ENCODE measurements at places on chromosomes 1 and 21.

DNA sequence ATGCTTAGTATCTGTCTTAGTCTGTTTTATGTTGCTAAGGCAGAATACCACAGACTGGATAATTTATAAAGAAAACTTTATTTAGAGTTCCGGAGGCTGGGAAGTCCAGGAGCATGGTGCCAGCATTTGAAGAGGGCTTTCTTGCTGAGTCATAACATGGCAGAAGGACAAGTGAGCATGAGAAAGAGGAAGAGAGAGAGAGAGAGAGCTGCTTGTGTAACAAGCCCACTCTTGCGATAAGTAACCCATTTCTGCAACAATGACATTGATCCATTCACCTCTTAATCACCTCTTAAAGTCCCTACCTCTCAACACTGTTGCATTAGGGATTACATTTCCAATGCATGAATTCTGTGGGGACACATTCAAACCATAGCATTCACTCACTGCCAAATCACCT, 11.7 kb upstream of the MYOCOS start:
- DNase-seq = no peak

DNA sequence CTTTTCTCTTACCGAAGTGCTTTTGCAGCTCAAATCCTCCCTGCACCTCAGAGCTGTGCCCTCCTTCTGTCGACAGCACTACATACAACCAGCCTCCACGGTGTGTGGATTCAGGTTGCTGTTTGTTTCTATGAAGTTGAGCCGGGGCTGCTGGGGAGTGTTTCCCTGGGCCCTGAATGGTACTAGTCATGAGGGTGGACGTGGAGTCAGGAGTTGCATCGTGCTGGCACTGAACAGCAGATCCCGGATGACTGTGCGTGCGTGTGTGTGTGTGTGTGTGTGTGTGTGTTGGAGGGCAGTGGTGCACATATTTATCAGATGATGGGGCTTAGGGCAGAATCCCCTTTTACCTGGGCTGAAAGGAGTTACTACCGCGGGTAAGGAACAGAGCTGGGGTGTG, 47.0 kb downstream of the ACTL8 start:
- no peak for DNase-seq

GRCh38 chr1:159821171-159821867, 5.4 kb upstream of the SLAMF8 start:
- no peak for DNase-seq

DNA sequence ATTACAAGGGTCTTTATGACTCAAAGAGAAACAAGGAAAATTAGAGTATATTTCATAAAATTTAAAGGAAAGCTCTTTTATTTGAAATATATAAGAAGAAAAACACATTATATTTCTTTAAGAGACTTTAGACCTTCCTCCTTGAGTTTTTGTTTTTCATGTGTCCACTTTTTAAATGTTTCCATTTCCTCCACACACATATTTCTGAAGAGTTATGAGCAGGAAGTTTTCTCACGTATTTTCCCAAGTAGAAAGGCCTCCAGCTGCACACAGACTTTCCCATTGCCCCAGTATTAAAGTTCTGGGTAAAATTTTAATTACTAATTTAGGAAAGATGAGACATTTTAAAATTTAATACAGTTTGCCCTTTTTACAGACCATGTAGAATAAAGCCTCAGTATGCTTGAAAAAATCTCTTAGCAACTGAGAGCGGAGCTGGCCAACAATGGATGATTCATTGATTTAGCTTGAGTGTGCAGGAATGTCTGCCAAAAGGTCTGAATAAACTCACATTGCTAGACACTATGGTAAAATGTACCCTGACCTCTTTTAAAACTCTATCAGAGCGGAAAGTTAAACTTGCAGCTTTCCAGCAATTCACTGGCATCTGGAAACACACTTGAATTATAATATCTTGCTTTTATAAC, 57.9 kb downstream of the DDAH1 start:
- DNase-seq = no peak

DNA sequence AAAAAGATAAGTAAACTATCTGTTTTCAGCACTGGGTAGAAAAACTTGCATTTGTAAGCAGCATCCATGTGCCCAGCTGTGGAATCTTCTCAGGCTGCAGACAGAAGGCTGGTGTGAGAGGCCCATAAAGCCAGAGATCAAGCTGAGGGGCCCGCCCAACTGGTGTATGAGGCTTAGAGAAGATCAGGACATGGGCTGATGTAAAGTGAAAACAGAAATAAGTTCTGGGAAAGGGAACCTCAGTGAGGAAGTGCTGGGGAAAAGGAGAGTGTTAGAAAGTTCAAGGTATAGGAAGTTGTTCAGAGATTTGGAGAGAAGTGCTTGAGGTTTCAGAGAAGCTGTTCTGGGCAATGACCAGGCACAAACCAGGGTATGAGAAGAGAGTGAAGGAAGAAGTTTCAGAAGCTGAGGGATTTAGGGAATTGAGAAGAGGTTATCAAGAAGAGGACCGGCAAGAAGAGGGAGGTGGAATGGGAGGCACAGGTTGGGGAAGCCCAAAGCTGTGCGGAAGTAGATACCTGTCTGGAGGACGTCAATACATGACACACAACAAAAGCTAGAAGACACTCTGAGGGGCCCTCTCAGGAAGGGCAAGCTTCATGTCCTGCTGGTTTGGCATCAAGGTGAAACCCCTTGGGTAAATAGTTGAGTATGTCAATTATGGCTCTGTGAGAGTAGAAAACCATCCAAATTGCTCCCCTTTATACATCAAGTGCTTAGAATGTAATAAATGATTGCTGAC, 2.7 kb upstream of the CD5L start:
- DNase-seq = no peak

GRCh38 chr1:106637566-106637965, 418.9 kb upstream of the PRMT6 start:
- no peak for DNase-seq

DNA sequence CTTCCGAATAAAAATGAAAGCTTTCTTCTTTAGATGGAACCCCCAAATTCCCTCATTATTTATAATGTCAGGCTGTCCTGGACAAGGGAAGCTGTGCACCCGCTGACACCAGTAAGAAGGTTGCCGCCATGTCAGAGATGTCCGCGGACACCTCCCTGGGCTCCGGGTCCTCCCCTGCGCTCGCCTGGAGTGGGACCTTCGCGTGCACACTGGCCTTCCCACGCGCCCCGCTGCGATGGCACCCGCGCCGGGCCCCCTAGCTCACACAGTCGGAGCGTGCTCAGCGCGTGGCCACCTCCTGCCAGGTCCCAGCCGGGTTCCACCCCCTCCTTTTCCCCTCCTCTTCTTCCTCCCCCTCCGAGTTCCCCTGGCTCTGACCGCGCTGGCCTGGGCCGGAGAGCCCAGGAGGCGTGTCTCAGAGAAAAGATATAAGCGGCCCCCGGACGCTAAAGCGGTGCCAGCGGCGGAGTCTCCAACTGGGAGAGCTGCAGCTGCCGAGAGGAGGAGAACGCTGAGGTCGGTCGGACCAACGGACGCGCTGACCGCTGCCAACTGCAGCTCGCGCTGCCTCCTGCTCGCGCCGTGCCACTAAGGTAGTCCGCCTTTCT, at the start of gene G0S2:
Gene G0S2, plus strand, starts transcription at position 456 of the 608 bp plus-strand sequence. CDS start 273 bp downstream, outside the sequence.
- DNase-seq = no peak

DNA sequence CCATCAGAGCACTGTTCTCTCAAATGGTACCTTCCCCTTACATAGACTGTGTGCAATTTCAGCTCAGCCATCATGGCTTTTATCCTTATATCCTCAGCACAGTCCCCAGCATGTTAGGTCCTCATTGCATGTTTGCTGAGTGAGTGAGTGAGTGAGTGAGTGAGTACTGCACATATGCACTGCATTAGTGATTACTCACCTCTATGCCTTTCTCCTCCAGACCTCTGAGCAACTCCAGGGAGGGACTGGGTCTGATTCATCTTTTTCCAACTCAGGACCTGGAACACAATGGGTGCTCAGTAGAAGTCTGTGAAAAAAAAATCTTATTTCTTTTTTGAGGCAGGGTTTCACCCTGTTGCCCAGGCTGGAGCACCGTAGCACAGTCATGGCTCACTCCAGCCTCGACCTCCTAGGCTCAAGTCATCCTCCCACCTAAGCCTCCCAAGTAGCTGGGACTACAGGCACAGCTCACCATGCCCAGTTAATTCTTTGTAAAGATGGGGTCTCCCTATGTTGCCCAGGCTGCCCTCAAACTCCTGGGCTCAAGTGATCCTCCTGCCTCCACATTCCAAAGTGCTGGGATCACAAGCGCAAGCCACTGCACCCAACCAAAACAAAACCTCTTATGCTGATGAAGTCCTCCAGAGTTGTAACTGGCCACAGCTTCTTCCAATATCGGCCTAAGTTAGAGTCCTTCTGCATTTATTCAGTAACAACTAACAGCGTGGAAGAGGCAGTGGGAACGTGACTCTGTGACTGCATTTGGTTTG, 23.7 kb downstream of the RNU5D-1 start:
- DNase-seq = no peak

DNA sequence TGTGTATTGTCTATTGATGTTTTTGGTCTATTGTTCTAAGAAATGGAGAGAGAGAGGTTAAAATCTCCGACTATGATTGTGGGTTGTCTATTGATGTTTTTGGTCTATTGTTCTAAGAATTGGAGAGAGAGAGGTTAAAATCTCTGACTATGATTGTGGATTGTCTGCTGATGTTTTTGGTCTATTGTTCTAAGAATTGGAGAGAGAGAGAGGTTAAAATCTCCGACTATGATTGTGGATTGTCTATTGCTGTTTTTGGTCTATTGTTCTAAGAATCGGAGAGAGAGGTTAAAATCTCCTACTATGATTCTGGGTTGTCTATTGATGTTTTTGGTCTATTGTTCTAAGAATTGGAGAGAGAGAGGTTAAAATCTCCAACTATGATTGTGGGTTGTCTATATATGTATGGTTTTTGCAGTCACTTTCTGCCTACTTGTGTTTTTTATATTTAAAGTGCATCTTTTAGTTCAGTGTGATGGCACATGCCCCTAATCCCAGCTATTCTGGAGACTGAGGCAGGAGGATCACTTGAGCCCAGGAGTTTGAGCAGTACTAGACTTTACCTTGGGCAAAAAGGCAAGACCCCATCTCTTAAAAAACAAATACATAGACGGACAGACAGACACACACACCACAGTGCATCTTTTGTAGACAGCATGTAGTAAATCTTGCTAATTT, 16.2 kb downstream of the C1orf159 start:
- DNase-seq = no peak

GRCh38 chr1:235867903-235868469, 1.3 kb upstream of the LYST start:
- DNase-seq = peak; percentile 35

- no peak for DNase-seq
Observed at GRCh38 chr1:208314431-208314830, 70.2 kb upstream of the PLXNA2 start.

GRCh38 chr1:182791281-182792179, 2.0 kb downstream of the NPL start:
- DNase-seq = no peak

- no peak for DNase-seq
Observed at GRCh38 chr21:41640748-41641509, 125.9 kb downstream of the RIPK4 start.

DNA sequence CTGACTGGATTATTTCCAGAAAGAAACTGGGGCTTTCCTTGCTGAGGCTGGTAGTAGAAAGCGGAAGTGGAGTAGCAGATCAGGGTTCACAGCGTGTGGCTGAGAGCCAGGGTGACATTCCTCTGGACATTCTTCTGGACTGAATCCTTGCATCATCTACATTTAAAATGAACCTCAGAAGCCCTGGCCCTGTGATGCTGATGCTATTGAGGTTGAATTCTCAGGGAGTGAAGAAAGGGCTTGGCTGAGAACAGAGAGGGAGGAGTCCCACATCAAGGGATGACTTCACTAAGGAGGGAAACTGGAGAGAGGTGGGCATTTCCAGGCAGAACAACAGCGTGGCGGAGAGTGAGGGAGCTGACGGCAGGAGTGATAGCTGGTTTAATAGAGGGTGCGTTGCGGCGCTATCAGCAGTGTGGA, 102.3 kb upstream of the LMO4 start:
- DNase-seq = no peak

GRCh38 chr1:171937938-171938337, 96.6 kb downstream of the DNM3 start:
- no peak for DNase-seq

DNA sequence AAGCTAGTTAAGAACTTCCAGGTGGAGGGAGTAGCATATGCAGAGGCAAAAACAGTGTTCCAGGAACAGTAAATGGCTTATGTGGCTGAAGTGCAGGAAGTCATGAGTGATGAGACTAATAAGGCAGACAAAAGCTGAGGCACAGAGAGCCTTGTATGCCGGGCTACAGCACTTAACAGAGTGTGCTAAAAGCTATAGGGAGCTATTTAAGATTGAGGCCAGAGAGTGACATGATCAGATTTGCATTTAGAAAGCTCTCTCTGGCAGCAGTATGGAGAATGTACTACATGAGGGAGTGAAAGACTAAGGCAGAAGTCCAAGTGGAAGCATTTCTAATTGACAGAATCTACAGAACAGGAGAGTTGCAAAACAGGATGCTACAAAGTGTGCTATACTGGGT, 38.6 kb downstream of the WASF2 start:
- no peak for DNase-seq

Data from activated CD8-positive, alpha-beta memory T cell treated with anti-CD3 and anti-CD28 coated beads for 4 hours (primary cell).